Glomerular endothelial cell (primary cell): ENCODE measurements at places on chromosomes 3 and 15.

DNA sequence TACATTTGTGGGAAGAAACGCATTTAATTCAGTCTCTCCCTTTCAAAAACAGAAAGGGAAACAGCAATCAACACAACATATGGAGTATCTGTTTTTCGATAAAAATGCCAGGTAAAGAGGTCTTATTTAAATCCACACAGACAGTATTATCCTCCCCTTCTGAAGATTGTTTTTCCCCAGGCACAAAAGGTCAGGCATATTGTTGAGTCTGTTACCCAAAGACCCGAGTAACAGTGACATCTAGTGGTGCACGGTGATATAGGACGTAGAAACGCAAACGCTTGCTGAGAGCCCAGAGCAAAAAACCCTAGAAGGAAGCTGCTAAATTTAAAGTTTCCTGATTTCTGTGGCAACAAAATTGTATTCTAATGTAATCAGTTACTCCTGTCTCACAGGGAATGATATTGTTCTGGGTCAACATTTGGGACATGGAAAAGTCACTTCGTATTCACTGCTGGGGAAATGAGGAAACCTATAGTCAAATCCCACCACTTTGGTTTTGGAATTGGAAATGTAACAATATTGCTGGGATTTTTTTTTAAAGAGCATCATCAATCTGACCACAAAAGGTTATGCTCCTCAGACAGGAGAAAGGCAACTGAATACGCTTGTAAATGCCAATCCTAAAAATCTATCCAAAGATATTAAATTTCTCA, 312.7 kb upstream of the CCDC54 start:
- peak; percentile 72 for DNase-seq

GRCh38 chr3:64832098-64832497, 144.3 kb upstream of the ADAMTS9 start:
- DNase-seq, result no peak

DNA sequence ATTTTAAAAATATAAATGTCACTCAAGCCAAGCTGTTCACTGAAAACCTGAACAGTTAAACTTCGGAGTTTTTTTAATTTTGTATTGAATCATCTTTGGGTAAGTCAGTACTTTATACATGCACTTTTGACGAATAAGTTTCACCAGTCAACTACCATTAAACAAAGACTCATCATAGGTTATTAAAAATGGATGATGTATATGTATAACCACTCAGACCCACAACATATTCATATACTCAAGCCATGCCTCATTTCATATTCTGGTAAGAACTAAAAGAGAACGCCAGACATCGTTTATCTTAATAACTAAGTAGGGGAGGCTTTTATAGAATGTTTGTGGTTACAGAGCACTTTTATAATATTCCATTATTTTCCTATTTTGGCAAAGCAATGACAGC, 18.3 kb downstream of the MSL2 start:
- no peak for DNase-seq

GRCh38 chr15:57228395-57228794, 147.9 kb upstream of the CGNL1 start:
- no peak for DNase-seq

DNA sequence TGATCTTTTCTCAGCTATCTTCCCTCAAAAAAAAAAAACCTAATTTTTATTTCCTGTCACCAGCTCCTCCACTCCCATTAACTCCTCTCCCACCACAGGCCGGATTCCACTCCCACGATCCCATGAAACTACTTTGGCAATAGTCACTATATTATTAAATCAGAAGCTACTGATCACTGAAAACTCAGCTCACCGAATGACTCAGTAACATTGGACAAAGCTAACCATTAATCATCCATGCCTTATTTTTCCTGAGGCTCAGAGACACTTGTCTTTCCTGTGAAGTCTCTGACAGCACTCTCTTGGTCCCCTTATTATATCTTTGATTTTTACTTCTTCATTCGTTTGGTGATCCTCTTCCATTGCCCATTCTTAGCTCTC, 260.2 kb downstream of the CGGBP1 start:
- no peak for DNase-seq

DNA sequence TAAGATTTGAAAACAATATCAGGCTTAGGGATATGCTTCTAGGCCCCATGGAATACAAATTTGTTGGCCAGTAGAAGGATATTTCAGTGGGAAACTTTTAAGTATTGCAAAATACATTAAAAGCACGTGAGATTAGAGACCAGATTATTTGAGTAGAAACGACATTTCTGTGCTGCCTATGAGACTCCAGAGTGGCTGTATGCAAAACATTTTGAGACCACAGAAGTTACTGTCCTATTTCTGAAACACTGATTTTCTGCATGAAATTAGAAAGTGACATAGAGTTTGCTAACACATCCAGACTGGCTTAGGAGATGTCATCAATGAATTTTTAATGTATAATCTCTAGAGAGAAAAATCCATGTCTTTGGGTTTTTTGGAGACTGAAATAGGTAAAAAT, 99.8 kb downstream of the KCNH8 start:
- no peak for DNase-seq

DNA sequence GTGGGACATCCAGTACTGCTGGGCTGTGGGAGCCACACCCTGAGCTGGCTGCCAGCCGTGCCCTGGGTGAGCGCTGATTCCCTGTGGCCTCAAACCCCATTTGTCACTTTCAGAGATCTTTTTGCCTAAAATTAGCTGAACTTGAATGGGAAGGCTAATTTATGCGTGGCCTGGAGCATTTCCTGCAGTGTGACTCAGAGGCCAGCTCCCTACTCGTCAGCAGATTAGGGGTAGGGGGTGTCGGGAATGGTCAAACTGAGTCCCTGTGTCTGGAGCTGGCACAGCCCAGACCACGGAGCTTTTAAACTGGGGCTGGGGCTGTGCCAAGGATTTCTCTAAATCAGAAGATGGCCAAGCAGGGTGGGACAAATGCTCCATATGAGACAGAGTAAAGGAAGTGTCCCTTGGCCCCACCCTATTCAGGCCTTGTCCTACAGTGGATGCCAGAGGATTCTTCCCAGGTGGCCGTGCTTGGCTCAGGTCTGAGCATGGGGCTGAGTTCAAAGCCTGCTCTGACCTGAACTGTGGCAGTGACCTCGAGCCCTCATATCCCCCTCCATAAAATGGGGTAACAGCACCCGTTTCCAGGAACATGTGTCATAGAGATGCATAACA, 59.7 kb downstream of the ATP2B2 start:
- DNase-seq, result no peak

DNA sequence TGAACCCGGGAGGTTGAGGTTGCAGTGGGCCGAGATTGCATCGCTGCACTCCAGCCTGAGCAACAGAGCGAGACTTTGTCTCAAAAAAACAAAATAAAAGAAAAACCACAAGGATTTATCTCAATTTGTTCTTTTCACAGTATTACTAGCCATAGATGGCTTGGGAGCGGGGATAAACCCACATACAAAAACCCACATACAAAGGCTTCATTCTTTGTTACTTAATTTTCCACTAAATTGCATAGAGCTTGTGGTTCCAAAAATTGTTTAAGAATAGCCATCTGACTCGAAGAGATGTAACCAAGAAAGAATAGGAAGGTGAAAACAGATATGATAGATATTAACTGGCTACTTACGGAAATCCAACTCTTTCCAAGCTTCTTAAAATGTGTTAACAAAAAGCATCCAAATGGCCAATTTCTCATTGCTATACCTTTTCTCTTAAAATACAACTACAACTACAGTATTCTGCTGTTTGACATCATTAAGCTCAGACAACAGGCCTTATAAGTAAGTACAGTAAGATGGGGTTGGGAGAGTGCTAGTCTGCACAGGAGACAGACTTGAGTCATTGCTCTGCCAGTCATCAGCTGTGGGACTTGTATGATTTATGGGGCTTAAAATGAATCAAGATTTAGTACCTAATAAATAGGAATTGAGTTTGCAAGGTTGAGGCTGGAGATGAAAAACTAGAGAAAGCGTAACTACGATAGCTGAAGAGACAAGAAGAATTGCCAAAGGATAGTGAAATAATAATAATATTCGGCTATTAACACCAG, 96.6 kb upstream of the PLXND1 start:
- DNase-seq, result no peak

DNA sequence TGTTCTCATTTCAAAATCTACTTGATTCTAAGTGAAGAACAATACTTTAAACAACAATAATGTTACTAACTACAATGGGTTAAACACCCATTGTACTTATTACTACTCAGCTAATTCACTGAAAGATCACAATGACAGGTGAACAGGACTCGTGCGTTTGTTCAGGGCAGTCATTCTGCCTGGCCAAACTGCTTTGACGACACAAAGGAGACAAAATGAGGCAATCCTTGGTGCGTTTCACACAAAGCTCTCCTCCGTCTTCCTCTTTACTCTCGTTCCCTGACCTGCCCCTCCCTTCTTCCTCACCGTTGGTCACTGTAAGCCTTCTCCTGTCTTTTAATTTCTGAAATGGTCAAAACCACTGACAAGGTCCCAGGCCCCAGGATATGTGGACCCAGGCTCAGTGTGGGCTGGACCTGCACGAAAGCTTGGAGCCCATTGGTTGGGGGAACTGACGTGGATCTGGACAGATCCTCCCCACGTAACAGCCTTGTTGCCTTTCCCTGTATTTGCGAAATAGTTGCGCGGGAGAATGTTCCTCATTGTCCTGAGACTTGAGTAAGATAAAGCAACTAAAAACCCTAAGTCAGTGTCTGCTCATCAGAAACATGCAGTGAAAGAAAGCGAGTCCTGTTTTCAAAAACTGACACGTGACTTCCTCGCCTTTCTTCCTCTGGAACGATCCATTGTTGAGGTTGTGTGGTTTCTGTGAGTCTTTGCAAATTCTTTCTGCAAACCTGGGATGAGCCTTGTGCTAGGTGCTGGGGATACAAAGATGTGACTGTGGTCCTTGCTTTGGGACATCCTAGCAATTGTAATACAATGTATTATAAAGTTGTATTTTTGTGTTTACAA, 147.1 kb upstream of the RGMA start:
- no peak for DNase-seq

DNA sequence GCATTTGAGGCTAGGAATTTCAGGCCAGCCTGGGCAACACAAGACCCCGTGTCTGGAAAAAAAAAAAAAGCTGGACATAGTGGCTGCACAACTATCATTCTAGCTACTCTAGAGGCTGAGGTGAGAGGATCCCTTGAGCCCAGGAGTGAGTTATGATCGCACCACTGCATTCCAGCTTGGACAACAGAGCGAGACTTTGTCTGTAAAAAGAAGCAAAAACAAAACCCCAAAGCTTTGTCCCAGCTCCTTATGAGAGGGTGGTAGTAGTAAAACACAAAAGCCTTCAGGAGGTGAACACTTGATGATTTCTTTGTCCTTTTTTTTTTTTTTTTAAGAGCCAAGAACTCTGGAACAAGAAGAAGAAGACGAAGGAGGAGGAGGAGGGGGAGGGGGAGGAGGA, 1.1 kb upstream of the CD200 start:
- DNase-seq, result no peak

GRCh38 chr3:152902141-152902669, 67.3 kb downstream of the P2RY1 start:
- DNase-seq, result no peak

GRCh38 chr3:160486459-160486869, 36.9 kb upstream of the TRIM59 start:
- no peak for DNase-seq

GRCh38 chr3:59818033-59818918, 768.5 kb upstream of the CFAP20DC start:
- DNase-seq, result no peak

DNA sequence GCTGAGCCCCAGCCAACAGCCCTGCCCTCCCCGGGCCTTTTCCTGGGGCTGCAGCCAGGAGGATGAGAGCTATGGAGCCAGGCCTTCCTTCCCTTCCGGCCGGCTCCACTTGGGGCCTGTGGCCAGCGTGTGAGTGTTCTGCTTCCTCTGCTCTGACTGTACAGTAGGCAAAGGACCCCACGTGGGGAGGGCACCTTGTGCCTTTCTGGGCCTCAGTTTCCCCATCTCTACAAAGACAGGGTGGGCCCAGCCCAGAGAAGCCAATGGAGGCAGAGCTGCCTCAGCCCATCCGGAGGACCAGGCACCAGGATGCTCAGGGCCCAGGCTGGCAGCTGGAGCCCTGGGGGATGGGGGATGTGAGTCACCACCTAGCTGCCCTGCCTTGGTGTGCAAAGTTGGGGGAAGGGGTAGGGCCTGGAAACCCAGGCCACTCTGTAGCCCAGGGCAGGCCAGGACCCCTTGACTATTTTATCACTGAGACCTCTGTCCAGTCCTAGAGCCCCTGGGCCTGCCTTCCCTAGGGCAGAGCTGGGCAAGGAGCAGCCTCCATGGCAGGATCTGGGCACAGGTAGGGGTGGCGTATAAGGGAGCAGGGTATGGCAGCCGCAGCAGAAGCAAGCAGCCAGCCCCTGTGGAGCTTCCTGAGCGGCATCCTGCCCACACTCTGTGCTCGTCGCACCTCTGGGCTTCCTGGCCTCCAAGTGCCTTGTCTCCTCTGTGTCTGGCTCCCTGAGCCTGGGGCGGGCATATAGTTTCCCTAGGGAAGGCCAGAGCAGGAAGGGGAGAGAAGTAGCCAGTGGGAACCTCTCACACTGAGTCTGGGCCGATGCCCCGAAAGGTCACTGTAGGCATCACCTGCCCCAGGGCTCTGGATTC, 1.8 kb downstream of the PSTPIP1 start:
- no peak for DNase-seq

DNA sequence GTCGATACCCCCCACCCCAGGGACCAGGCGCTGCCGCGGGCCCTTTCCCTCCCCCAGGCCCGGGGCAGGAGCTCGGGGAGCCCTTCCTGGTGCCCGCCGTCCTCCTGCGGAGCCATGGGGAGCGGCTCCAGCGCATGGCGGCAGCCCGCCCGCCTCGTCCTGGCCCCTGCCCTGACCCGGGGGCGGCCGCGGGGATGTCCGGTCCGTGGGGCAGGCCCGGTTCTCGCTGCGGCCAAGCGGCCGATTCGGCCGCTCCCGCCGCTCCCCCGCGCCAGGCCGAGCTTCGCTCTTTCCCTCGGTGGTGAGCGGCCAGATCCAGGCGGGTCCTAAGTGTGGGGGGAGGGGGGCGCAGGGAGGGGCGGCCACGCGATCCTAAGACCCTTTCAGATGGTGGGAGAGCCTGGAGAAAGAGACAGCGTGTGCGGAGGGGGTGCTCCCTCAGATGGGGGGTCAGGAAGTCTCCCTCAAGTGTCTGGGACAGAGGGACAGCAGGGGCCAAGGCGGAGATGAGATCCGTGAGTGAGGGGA, 1.3 kb downstream of the NEIL1 start:
- no peak for DNase-seq

DNA sequence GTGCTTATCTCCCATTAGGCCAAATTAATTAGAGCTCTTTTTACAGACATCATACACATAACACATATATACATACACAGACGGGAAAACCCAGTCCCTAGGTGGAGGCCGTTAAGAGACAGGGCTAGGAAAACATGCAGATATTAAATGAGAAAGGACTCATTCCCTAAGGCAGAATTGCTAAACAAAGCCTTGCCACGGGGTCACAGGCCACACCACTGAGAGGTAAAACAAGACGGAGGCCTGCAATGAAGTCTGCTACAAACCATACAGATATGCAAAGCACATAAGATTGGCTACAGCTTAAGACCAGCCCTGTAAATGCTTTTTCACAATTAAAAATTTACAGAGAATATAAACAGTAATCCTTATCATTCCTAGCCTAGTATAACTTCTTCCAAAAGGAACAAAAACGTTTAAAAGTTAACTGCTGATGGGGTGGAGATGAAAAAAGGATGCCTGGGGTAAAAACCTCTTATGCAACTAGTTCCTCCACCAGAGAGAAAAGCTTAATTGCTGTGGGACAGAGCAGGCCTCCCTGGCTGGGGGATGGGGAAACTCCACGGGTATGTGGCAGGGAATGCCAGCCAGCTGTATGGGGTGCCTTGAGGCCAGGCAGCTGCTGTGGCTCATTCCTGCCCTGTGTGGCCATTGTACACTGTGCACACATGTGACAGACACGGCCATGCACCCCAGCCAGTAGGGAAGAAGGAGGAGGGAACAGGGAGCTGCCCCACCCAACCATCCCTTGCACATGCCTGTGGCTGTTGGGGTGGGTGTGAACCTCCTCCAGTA, 481.4 kb upstream of the LMCD1 start:
- no peak for DNase-seq
